ENCODE measurements at places on chromosomes 2 and 18.

GRCh38 chr18:79581406-79581805 lies 98.2 kb upstream of the CTDP1 start:
- no peak for DNase-seq

- DNase-seq, result no peak
These were observed 830.1 kb upstream of the ZEB2 start for GRCh38 chr2:145350011-145350410.

DNA sequence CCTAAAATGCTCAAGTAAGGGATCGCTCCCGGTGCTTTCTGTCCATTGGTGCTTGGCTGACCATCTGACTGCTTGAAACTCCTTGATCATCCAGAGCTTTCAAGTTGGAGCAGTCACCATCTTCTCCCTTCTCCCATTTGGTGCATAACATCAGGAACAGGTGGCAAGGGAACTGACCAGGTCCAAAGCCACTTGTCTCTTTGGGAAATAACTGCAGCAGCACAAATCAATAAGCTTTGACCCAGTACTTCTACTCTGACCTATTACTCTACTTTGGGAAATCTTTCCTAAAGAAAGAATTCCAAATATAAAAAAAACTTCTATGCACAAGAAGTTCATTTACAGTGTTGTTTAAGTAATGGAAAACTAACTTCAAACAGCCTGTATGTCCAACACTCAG lies 10.6 kb upstream of the MAT2A start:
- DNase-seq, result no peak

- no peak for DNase-seq
These were observed 57.8 kb downstream of the ST6GAL2 start for GRCh38 chr2:106828119-106828518.

DNA sequence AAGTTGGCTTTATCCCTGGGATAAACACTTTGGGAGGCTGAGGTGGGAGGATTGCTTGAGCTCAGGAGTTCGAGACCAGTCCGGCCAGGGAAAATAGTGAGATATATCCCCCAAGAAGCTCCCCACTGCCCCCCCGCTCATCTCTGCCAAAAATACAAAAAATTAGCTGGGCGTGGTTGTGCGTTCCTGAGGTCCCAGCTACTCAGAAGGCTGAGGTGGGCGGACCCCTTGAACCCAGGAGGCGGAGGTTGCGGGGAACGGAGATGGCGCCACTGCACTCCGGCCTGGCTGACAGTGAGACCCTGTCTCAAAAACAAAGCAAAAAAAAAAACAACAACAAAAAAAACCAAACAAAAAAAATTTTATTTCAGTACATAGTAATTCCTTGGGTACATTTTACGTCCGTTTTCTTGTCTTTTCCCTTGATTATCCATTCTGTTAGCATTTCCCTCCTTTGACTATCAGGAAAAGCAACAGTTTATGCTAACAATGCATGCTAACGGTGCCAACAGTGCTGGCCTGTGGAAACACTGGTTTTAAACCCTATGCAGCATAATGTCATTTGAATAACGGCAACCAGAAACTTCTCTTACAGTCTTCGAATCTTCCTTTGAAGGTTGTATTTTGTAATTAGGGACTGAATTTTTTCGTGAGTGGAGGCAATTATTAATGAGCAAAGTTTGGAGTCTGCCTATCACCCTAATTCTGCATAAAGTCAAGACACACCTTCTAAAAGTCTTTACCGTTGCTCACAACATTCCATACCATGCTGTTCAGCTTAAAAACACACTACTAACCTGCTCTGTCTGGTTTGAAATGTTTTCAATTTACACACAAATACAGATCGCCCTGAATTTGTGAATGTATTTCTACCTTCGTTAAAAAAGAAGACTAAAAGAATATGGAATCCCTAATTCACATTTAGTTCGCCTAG lies 721 bp upstream of the MIB1 start:
- no peak for DNase-seq

GRCh38 chr2:219441451-219442255 lies 7.0 kb downstream of the SPEG start:
- DNase-seq, result peak; percentile 48
